ELF-1 (cell line): ENCODE measurements at places on chromosomes 12 and 14.
A peak's percentile ranks its signal among the peaks of the same experiment; 100 is the strongest.

- DNase-seq: no peak
Observed at GRCh38 chr14:85061256-85061655, 468.7 kb upstream of the FLRT2 start.

DNA sequence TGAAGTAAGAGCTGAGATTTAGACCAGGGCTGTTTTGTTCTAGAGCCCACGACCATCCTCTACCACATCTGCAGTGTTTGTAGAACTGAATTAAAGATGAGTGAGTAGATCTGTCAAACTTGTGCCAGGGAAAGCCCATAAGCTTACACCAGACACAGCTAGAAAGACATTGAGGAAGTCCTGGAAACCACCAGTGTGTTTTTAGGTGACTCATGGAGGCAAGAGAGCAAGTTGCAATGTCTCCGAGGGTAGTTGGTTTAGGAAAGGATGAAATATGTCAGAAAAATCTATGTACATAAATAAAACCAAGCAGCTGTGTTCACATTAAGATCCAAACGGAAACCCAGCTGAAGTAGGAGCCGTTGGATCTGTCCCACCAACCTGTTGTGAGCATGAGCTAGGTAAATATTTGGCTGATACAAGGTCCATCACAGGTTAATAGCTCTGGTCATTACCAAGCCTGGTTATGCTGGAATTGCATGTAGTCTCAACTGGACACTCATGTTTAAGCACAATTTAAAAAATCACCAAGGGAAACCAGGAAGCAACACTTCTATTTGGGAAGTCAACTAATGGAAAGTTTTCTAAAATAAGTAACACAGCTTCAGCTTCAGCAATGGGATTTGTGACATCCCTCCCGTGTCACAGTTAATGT lies 49.9 kb upstream of the PLEKHG3 start:
- no peak for DNase-seq

DNA sequence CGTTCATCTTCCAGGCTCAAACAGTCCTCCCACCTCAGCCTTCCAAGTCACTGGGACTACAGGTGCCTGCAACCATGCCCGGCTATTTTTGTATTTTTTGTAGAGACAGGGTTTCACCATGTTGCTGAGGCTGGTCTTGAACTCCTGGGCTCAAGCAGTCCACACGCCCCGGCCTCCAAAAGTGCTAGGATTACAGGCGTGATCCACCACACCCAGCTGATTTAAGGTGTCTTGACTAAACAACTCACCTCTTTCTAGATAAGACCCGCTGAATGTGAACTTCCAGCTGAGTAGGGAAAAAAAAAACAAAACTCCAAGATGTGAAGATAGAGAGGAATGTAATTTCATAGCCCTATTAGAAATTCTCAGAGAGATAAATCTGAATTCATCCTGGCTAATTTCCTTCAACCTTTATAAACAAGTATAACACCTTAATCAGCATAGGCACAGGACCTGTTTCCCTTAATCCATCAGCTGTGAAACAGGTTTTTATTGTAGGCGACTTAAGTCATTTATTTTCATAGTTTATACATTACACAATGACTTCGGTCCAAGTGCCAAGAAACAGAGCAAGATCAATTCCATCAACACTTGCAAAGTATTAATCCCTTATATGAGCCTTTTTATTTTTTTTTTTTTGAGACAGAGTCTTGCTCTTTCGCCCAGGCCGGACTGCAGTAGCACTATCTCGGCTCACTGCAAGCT lies 51.5 kb downstream of the HCAR2 start:
- no peak for DNase-seq

GRCh38 chr14:66701813-66702212 lies 193.9 kb downstream of the GPHN start:
- peak; percentile 3 for DNase-seq

- no peak for DNase-seq
Observed at GRCh38 chr12:108575199-108575912, 13.0 kb downstream of the ISCU start.

- DNase-seq: no peak
Observed at GRCh38 chr12:6853626-6854025, 1.7 kb downstream of the USP5 start.

GRCh38 chr14:99516156-99516870 lies 35.1 kb downstream of the CCNK start:
- DNase-seq: no peak

GRCh38 chr12:127145929-127146789 lies 1120.8 kb upstream of the TMEM132C start:
- peak; percentile 4 for DNase-seq

DNA sequence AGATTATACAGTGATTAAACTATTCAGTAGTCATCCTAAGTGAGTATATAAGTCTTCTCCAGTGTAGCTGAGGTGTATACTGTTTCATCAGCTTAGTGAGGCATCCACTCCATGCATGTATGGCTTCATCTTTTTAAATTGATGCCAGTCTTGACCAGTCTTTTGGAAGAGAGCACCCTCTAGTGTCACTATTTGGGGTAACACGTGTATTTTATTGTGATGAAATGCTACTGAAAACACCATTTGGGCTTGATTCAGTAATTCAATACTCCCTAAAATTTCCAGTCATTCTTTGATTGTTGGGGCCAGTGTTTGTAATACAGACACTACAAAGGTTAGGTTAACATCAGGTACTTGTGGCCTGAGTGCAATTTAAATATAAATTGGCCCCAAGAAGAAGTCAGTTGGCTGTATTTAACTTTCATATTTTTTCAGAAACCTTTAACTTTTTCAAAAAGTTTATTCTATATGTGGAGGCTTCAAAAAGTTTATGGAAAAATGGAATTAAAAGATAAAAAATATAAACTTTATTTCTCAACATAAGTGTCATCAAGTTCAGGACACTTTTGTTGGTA lies 35.3 kb downstream of the MIPOL1 start:
- no peak for DNase-seq

- DNase-seq: no peak
Observed at GRCh38 chr12:105740970-105741725, 397.6 kb downstream of the NUAK1 start.

GRCh38 chr12:4768341-4768740 lies 48.1 kb downstream of the GALNT8 start:
- no peak for DNase-seq

DNA sequence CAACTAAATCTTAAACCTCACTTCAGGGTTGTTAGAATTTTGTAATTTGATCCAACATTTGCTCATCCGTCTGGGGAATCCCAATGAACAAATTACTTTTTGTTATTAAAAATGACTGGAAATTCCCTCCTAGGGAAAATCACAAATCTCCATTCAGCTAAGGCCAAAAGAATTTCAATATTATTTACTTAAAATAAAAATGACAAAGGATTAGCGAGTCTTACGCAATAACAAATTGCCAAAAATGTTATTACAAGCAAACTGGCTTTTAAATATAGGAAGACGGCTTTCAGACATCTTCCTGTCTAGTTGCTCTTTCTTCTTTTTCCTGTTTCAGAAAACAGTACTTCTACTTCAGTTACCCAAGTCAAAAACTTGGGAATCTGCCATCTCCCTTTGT lies 92.4 kb upstream of the TSPAN8 start:
- no peak for DNase-seq

- no peak for DNase-seq
Observed at GRCh38 chr14:101242442-101243385, 318.6 kb upstream of the DIO3 start.

- no peak for DNase-seq
Observed at GRCh38 chr14:30681752-30682355, 59.7 kb downstream of the SCFD1 start.

DNA sequence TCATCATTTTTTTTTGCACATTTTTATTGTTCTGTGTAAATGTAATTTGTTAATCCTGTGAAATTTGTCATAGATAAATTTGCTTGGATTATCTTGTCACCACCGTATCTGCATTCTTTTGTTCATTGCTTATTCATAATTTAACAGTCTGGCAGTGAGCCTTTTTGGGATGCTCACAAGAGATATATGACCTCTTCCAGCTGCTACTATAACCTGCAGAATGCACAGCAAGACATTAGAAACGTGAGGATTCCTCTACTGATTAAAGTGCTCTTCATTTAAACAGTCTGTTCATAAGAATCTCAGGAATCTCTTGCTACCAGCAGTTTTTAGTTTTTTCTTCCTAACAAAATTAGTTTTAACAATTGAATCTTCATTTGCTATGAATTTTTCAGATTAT lies 9.1 kb downstream of the NPAS3 start:
- DNase-seq: no peak

DNA sequence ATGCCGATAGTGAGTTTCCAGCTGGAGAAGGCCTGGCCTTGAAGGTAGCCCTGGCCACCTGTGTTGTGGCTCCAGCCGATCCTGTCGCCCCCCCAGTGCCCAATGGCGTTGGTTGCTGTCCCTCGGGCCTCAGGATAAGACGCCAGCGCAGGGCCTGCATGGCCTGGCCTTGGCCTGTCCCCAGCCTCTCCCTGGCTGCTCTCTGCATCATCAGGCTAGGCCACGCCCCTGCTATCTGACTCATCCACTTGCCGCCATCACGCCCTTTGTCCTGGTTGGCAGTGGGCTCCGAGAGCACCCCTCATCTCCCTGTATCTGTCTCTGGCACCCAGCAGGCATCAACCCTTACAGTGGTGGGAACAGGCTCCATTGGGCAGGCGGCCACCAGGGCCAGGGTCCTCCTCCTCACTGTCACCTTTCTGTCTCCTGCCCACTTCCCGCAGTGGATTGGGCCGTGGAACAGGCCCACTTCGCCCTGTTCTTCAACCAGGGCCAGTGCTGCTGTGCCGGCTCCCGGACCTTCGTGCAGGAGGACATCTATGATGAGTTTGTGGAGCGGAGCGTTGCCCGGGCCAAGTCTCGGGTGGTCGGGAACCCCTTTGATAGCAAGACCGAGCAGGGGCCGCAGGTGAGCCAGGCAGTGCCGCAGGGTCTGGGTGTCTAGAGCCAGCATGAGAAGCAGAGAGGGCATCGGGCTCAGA lies 25.6 kb downstream of the ALDH2 start:
- no peak for DNase-seq

DNA sequence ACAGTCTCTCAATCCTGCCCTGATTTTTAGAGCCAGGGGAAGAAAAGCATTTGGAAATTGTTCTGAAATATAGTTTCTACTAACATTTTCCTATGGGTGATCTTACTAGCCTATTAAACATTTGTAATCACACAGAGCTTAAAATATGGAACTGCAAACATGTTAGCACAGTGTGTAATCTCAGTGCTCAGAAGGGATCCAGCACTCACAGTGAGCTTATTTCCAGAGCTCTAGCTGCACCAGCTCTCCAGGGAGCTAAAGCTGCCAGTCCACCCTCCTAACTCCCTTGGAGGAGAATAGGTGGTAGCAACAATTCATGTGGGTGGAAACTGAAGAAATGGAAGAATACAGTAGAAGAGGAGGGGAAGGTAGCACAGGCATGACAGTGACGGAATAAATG lies 64.9 kb upstream of the SYT1 start:
- no peak for DNase-seq

GRCh38 chr12:98405805-98406366 lies 109.5 kb upstream of the TMPO start:
- no peak for DNase-seq

GRCh38 chr12:98388126-98388525 lies 127.3 kb upstream of the TMPO start:
- DNase-seq: no peak

DNA sequence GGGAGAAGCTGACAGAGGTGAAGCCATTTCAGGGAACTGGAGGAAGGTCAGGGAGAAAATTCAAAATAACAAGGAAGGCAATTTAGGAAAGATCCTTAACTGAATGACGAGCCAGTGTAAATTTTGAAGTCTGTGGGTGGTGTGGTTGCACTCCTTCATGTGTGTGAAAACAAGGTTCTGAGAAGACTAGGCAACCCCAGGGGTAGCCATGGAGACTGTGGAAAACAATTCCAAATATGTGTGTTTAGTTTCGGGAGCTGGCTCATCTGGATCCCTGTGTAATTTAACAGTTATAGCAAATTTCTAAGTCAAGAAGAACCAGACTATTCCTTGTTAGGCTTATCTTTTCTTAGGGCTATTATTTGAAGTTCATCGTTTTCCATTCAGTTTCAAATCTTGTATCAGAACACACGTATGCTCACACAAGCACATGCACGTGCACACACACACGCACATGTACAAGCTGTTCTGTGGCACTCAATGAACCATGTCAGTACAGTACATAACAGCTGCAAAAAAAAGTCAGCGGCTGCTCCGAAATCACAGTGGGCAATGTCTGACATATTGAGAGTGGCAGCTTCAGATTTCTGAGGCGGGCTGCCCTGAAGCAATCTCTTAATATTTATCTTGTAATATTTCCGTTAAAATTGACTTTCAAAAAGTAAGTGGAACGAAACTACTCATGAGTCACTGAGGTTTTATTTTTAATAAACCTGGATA lies 411.2 kb downstream of the AEBP2 start:
- no peak for DNase-seq

DNA sequence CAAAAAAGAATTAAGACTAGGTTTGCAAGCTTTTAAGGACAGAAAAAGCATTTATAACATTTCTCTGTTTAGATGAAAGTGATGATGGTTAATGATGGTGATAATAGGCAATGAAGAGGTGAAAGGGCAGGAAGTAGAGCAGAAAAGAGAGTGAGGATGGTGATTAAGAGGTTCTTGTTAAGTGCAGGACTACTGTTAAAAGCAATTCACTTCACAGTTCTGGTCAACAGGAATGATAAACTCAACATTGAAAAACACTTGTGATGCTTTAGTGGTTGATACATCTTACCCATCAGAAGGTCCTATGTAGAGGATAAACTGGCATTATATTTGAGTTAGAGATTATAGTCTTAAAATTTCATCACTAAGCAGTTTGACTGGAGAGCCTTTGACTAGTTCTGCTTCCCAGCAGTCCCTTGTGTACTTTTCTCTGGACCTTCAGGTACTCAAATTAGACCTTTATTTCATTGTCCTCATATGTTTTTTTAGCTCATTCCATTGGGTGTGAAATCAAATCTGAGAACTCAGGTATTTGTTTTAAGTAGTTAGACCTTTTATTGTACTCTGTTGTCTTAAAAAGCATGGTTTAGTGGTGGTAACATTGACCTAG lies 10.9 kb downstream of the RAP1B start:
- no peak for DNase-seq

GRCh38 chr12:71045781-71046180 lies 112.0 kb downstream of the TSPAN8 start:
- DNase-seq: no peak

GRCh38 chr12:120847392-120847791 lies 56.8 kb downstream of the SPPL3 start:
- no peak for DNase-seq

DNA sequence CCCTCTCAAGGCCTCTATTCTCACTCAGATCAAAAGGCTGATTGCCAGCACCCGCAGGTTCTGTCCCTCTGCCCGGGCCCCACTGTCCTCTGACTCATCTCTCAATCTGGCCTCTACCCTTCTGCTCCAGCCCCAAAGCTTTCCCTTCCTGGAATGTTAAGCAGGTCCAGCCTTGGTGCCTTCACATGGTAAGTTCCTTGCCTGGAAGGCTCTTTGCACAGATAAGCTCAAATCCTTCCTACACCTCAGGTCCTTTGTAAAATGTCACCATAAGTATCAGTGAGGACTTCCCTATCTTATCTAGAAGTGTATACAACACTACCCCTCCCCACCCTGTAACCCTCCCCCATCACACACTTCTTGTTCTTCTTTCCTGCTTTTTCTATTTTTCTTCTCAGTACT lies 22.2 kb downstream of the LPCAT3 start:
- peak; percentile 73 for DNase-seq

GRCh38 chr12:184811-185575 lies 29.0 kb downstream of the SLC6A12 start:
- no peak for DNase-seq

GRCh38 chr12:27554421-27555186 lies 30.6 kb downstream of the PPFIBP1 start:
- peak; percentile 36 for DNase-seq

GRCh38 chr12:42426746-42427145 lies 100.8 kb downstream of the PPHLN1 start:
- DNase-seq: peak; percentile 63
